ENCODE measurements at places on chromosomes 3 and 15.

GRCh38 chr3:6204891-6205290 is 656.0 kb upstream of the GRM7 start:
- no peak overlapping the region for H3K4me3 ChIP-seq
- DNase-seq = no peak
- H3K4me1 ChIP-seq = no peaks in the 10 kb centered on the region
- H3K27ac ChIP-seq = no peak overlapping the region
- H3K27me3 ChIP-seq = no peaks in the 10 kb centered on the region

- H3K27ac ChIP-seq = no peak overlapping the region
- DNase-seq = no peak
- H3K27me3 ChIP-seq = peaks cover 68% of the 10 kb centered on the region
- H3K36me3 ChIP-seq = no peaks in the 10 kb centered on the region
- H3K4me1 ChIP-seq = no peaks in the 10 kb centered on the region
- no peak overlapping the region for H3K4me3 ChIP-seq
Observed at GRCh38 chr15:79299126-79299840, 11.6 kb upstream of the TMED3 start.

DNA sequence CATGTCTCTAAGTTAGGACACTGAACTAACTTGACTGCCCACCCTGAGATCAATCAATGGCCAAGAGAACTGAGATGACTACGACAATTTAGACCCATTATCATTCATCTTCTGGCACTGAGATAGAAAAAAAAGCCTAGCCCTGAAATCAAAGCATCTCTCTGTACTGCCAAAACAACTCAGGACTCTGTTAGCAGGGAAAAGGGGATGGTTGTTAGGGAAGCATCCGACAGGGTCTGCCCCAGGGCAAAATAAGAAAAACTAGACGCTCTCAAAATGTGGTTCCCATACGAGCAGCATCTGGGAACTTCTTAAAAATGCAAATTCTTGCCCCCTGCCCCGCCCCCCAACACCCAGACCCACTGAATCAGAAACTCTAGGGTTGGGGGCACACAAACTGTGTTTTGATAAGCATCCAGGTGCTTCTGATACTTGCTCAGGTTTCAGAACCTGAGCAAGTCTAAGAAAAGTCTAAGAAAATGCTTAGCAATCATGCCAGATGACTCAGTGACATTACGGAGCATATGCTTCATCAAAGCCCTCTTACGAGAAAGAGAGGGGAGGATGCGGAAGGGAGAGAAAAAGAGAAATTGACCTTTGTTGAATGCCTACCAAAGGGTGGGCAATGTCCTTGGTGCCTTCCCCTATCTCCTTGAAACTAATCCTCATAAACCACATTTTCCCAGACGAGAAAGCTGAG is 172.8 kb upstream of the HES1 start:
- no peaks in the 10 kb centered on the region for H3K4me1 ChIP-seq
- H3K36me3 ChIP-seq = no peaks in the 10 kb centered on the region
- DNase-seq = no peak
- H3K27me3 ChIP-seq = peaks cover 29% of the 10 kb centered on the region

DNA sequence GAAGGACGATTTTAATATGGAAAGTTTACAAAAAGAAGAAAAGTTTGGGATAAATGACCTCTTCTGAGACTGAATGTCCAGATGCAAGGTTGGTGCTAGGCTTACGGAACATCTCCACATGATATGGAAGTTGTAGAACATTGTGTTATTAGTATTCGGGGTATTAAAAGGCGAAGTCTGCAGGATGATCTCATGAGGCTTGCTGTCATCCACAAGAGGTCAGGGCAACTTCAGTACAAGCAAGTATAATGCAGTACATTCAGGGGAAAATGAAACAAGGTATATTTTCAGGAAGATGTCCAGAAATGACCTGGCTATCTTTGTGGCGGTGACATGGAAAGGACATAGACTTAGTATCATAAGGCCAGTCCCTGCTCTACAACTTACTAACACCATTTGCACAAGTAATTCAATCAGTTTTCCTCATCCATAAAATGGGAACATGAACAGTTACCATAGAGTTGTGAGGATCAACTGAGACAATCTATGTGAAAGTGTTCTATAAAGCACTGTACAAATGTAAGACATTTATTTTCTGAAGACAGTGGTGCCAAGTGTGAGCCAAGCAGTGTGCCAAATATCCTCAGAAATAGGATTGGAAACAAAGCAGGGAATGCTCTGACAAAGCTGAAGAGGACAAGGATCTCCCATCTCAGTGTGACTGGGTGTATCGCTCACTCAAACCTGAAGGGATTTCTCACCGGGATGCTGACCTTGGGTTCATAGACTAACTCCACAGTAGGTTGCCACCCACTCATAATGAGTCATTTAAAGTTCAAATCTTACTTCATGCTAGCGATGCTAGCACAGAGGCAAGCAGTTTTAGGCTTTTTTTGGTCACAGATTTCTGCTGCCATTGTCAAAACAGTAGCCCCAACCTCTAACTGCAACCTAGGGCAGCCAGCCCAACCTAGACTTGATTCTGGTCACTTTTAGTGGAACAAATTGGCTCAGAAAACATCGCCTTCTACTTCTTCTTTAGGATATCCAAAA is 118.3 kb downstream of the TIGIT start:
- H3K36me3 ChIP-seq = no peaks in the 10 kb centered on the region
- H3K4me1 ChIP-seq = no peaks in the 10 kb centered on the region
- no peak overlapping the region for H3K4me3 ChIP-seq
- H3K27ac ChIP-seq = no peak overlapping the region
- no peak for DNase-seq
- no peaks in the 10 kb centered on the region for H3K27me3 ChIP-seq

DNA sequence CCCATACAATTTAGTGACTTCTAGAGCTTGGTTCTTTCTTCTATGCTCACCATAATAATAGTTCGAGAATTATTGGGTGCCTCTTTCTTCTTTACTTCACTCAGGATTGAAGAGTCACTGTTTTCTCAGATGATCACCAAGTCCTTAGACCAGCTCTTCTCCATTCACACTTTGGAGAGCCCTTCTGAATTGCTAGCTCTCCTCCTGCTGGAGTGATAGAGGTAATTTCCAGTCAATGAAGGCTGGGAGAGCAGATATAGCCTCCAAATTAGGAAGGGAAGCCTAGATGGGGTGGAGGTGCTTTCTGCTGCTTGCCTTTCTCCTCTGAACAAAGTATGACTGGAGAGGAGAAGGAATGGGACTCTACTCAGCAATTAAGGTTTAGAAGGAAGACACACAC is 10.7 kb upstream of the BBX start:
- no peaks in the 10 kb centered on the region for H3K4me1 ChIP-seq
- H3K27me3 ChIP-seq = peaks cover under 1% of the 10 kb centered on the region

DNA sequence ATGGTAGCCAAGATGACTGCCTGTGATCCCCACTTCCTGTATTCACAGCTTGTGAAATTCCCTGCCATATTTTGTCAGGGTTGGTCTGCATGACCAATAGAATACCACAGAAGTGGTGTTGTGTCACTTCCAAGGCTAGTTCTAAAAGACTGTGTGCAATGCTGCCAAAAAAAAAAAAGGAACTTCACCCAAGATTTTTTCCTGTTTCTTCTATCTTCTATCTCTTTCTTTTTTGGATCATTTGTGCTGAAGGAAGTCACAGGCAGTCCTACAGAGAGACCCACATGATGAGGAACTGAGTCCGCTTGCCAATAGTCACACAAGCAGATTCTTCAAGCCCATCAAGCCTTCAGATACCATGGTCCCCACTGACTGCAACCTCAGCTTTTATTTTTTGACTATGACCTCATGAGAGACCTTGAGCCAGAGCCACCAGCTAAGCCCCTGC is 18.1 kb upstream of the RAF1 start:
- DNase-seq = no peak
- no peak overlapping the region for H3K4me3 ChIP-seq
- H3K4me1 ChIP-seq = peaks cover 3% of the 10 kb centered on the region

Measured in endodermal cell (in vitro differentiated cells).